Amniotic stem cell (primary cell): ENCODE measurements at places on chromosomes 11 and 22.

DNA sequence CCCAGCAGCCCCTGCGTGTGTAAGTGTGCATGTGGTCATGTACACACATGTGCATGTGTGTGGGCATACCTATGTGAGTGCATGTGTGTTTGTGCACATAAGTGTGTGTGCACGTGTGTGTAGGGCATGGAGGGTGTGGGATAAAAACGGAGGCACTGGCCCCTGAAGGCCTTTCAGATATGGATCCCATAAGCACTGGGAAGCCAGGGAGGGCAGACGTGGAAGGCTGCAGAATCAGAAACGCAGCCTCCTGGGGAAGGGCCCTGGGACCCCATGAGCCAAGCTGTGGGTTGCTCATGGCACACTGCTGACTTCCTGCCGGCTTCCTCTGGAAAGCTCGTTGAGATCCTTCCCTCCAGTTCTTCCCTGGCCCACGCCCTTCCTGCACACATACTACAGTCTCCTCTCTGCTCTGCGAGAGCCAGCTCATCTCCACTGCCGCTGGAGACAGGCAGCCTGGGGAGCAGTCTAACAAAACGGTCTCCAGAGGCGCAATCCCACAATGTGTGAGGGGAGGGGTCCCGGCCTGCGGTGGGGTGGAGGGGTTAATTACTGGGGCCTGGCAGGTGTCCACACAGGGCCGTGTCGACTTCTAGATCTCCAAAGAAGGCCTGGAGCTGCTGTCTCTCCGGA is 435.2 kb upstream of the B3GAT1 start:
- DNase-seq: no peak

DNA sequence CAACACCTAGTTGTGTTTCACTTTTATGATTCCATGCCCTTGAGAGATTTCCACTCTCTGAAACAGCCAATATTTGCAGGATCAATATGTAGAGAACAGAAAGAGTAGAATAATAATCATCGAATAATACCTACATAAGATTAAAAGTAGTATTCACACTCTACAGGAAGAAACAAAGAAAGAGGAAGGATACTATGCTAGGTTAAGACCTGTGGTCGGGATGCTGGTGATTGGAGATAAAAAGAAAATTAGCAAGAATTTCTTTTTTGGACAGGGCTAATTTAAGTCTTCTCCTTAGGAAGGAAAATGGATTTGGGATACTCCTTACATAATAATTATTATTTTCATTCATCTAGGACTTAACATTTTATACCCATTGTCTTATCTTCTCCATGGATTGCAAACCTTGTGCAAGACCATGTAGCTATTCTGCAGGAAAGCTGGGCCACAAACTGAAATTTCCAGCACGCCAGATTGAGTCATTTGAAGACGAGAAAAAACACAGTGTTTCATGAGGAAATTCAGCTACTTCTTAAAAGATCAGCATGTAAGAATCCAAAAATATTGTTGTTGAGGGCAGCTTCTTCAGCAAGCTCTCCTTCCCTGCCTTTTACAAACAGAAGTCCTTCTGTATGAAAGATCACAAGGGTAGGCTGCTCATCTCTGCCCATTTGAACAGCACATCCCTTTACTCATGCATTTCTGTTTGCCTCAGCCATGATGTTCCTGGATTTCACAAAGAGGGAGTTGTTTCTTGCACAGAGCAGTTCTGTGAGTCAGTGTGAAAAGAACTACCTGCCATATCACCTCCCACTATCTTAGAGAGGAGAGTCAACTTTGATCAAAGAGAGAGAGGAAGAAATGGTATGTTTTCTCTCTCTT is 90.7 kb downstream of the FAM76B start:
- no peak for DNase-seq

GRCh38 chr11:8826139-8826786 is 84.7 kb upstream of the AKIP1 start:
- peak; percentile 73 for DNase-seq

GRCh38 chr22:44601725-44602124 is 100.3 kb upstream of the PRR5 start:
- DNase-seq: no peak

- DNase-seq: no peak
These were observed 30.2 kb upstream of the FBXO3 start for GRCh38 chr11:33804471-33804870.

- DNase-seq: no peak
These were observed 26.5 kb upstream of the PRDM10 start for GRCh38 chr11:130029137-130029536.

GRCh38 chr22:19621373-19622060 is 92.8 kb upstream of the SEPTIN5 start:
- no peak for DNase-seq

DNA sequence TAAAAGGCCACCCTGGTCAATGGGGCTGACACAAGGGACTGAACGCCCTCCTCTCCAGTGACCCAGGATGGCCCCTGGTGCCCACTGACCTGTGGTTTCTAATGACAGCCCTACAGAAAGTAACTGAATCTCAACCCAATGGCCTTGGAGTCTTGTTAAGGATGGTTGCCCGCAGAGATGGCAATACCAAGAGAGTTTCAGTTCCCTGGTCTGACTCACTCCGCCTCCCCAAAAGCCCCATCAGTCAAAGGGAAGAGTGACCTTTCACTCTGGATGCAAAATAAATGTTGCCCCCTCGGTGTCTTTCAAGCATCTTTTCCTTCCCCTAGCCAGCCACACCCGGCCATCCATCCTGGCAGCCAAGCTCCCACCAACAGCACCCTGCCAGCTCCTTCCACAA is 57.7 kb upstream of the ISX start:
- DNase-seq: no peak
